Progenitor cell of endocrine pancreas (in vitro differentiated cells): ENCODE measurements at places on chromosomes 7 and 10. TPM values are rescaled to one million over a fixed set of nuclear protein-coding genes. Genes with fewer than 3 reads are reported as not detected.

DNA sequence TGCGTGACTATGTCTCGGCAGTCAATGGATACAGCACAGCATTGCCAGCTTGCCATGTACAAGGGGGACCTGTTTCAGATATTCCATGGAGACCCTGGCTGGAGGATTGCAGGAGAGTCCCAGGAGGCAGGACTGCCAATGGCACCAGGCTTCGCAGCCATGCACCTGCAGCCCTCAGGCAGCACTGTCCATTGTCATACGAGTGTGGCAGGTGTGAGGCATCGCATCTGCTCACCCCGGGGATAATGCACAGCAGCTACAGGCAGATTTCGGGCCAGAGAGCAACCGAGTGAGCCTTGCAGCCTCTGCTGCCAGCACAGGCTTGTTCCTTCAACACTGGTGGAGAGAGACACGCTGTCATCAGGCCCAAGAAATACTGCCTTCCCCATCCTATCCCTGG is 415.1 kb downstream of the PAXIP1 start:
- H3K27ac ChIP-seq = no peak overlapping the region
- H3K27me3 ChIP-seq = peaks cover 4% of the 10 kb centered on the region
- peaks cover 3% of the 10 kb centered on the region for H3K4me1 ChIP-seq

Gene CPA1
- 17.8 and 23.7 TPM in 2 replicates for total RNA-seq

DNA sequence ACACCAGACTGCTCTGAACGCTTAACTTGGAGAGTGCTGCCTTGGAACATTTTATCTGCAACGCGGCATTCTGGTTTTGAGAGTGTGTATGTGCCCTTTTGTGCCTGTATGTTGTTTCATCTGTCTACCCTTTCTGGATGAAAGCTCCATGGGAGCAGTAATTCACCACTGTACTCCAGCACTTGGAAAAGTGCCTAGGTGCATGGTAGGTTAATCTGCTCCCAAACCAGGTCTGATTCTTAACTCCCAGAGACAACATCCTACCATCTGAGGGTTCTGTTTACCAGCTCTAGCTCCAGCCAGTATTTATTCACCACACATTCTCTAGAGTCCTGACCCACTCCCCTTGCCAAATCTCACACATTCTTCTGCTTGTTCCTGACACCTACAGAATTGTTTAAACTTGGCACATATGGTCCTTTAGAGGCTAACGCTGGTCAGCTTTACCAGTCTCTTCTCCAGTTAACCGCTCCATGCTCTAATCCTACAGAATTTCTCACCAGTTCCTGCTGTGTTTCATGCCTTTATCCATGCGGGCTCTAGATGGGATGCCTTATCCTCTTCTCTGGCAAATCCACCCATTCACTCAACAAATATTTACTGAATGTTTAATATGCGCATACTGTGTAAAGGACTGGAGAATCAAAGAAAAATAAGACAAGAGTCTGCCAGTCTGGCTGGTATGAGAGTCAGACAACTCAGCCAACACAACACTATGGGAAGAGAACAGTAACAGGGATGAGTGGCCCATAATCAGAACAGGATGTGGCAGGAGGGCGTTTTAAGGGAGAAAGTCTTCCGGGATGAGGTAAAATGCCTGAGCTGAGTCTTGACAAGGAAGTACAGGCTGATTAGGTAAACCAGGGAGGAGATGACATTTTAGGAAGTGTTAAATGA is 46.3 kb downstream of the MTPN start:
- H3K4me1 ChIP-seq = peaks cover 49% of the 10 kb centered on the region
- peak overlapping the region; percentile 77 for H3K27ac ChIP-seq
- no peaks in the 10 kb centered on the region for H3K27me3 ChIP-seq
- H3K36me3 ChIP-seq = peaks cover 13% of the 10 kb centered on the region

GRCh38 chr10:124532106-124532641 is 70.6 kb downstream of the LHPP start:
- no peaks in the 10 kb centered on the region for H3K4me1 ChIP-seq
- peaks cover 13% of the 10 kb centered on the region for H3K27me3 ChIP-seq
- peak; percentile 32 for DNase-seq
- H3K27ac ChIP-seq = no peak overlapping the region
- H3K36me3 ChIP-seq = no peaks in the 10 kb centered on the region
- no peak overlapping the region for H3K4me3 ChIP-seq

DNA sequence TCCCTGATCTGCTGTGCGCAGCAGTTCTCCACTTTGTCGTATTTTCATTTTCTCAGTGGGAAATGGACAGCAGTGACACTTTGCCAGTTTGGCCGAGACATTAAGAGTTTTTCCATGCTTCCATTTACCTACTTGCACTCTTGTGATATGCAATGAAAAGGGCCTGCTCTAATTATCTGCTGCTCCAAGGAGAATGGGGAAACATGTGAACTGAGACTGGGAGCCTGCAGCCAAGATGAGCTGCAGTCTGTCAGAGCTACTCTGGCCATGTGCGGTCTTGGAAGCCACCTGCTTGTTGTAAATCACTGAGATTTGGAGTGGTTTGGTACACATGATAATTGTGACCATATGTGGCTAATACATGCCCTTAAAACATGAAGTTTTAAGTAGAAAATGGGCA is 586.6 kb upstream of the POT1 start:
- DNase-seq = no peak
- no peaks in the 10 kb centered on the region for H3K27me3 ChIP-seq
- H3K4me3 ChIP-seq = no peak overlapping the region
- no peak overlapping the region for H3K27ac ChIP-seq
- no peaks in the 10 kb centered on the region for H3K36me3 ChIP-seq
- H3K4me1 ChIP-seq = no peaks in the 10 kb centered on the region

GRCh38 chr7:7522421-7522820 is 13.3 kb downstream of the COL28A1 start:
- H3K4me3 ChIP-seq = no peak overlapping the region
- peaks cover 13% of the 10 kb centered on the region for H3K36me3 ChIP-seq
- no peaks in the 10 kb centered on the region for H3K27me3 ChIP-seq

DNA sequence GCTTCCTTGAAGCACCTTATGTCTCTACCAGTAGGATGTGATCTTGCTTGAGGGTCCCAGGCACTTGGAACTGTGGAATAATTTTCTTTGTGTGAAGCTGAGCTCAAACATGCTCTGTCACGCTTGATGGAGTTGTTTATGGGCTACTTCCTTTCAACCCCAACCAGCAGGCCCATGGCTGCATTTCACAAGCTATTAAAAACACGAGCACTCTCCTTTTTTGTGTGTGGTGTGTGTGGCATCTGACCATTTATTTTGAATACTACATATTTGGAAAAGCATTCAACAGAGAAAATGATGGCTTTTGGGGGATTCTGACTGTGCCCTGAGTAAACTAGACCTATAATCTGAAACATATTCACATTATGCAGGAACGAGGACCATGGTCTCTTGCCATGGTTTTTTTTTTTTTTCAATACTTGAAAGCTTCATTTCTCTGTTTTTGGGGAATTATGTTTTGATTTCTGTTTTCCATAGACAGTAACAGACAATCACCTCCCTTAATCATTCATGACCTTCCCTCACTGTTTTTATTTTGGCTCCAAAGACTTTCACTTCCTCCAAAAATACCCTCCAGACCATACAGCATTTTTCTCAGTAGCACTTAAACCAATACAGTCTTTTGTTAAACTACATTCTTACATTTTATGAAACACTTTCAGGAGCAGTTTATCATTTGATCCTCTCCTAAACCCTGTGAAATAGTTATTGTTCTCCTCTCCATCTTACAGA is 233.6 kb upstream of the BMPER start:
- H3K4me3 ChIP-seq = no peak overlapping the region
- no peaks in the 10 kb centered on the region for H3K36me3 ChIP-seq
- DNase-seq = no peak
- peaks cover 15% of the 10 kb centered on the region for H3K4me1 ChIP-seq
- peaks cover 35% of the 10 kb centered on the region for H3K27me3 ChIP-seq

Gene RNLS
- total RNA-seq = 7.5 and 9.2 TPM in 2 replicates

Gene KNDC1
- total RNA-seq = 11.0 and 14.2 TPM in 2 replicates

- no peak overlapping the region for H3K4me3 ChIP-seq
- peaks cover 2% of the 10 kb centered on the region for H3K27me3 ChIP-seq
- H3K36me3 ChIP-seq = no peaks in the 10 kb centered on the region
- H3K27ac ChIP-seq = no peak overlapping the region
These were observed 62.0 kb upstream of the ST8SIA6 start for GRCh38 chr10:17516376-17516775.

Gene ADAM8
- 13.7 and 16.3 TPM in 2 replicates for total RNA-seq

DNA sequence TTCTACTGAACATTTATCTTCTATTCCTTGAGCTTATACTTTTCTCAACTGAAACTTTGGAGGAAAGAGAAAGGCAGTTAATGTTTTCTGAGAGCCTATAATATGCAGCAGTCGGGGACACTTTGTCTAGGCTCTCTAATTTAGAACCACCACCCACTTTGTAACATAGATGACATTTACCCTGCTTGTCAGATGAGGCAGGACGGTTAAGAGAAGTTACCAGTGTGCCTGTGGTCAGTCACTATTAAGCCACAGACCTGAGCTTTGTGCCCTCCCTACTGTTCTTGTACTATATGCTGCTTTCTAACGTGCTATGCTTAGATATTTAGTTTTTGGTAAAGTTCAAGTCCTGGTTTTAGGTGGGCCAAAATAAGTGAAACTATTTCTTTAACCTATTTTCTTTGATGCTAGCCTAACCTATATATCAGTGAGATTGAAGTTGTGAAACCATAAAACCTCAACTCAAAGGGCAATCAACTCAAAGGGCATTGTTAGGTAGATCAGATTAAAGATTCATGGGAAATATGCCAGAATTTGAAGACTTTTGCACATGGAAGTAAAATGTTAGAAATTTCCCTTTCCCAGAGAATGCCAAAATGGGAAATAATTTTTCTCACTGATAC is 156.5 kb upstream of the AGR3 start:
- H3K27ac ChIP-seq = no peak overlapping the region
- no peaks in the 10 kb centered on the region for H3K27me3 ChIP-seq
- no peak for DNase-seq
- H3K36me3 ChIP-seq = no peaks in the 10 kb centered on the region
- H3K4me1 ChIP-seq = peaks cover 8% of the 10 kb centered on the region

Gene OR13A1
- 0.38 TPM in 2 replicates for total RNA-seq

DNA sequence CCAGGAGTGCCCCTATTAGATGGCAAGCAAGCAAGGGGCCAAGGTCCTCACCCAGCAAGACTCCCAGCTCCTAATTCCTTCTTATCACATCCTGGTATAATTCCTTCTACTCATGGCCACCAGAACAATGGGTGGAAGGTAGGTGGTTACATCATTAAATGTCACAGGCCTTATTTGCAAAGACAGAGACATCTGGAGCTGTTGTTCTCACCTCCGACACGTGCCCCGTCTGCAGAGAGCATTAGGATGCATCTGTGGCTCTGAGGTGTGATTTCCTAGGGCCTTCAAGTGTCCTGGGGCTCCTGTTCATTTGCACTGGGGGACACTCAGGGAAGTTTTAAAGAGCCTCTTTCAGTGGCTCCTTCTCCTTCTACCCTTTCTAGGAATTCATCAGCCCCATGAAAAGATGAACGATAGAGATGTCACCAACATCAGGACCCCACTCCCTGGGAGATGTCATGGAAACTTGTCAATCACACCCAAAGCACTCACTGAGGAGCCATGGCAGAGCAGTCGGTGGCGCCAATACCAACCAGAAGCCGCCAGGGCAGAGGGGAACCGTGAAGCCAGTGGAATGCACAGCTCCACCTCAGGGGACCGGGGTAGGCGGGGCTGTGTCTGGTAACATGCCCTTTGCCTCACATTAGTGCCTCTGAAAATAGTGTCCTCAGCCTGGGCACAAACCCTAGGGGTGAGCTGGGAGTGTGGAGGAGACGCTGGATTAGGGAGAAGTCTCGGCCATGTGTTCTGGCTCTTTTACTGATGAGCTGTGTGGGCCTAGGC is 2.9 kb upstream of the ATP6V0E2 start:
- H3K27me3 ChIP-seq = no peaks in the 10 kb centered on the region
- H3K27ac ChIP-seq = no peak overlapping the region
- no peaks in the 10 kb centered on the region for H3K36me3 ChIP-seq

- H3K36me3 ChIP-seq = peaks cover 5% of the 10 kb centered on the region
- H3K4me1 ChIP-seq = peaks cover 2% of the 10 kb centered on the region
- H3K27me3 ChIP-seq = no peaks in the 10 kb centered on the region
- no peak for DNase-seq
- H3K27ac ChIP-seq = no peak overlapping the region
These were observed 96.2 kb downstream of the GLRX3 start for GRCh38 chr10:130232166-130233034.

- H3K27ac ChIP-seq = no peak overlapping the region
- H3K4me1 ChIP-seq = peaks cover 13% of the 10 kb centered on the region
- peaks cover 22% of the 10 kb centered on the region for H3K27me3 ChIP-seq
These were observed 600.4 kb downstream of the KCNMA1 start for GRCh38 chr10:77036993-77037734.

- peaks cover 5% of the 10 kb centered on the region for H3K27me3 ChIP-seq
- no peak for DNase-seq
- no peak overlapping the region for H3K4me3 ChIP-seq
- peaks cover 18% of the 10 kb centered on the region for H3K4me1 ChIP-seq
These were observed 4.2 kb downstream of the AHR start for GRCh38 chr7:17302575-17303142.

Gene STEAP1B
- total RNA-seq = 0.89 and 1.2 TPM in 2 replicates

DNA sequence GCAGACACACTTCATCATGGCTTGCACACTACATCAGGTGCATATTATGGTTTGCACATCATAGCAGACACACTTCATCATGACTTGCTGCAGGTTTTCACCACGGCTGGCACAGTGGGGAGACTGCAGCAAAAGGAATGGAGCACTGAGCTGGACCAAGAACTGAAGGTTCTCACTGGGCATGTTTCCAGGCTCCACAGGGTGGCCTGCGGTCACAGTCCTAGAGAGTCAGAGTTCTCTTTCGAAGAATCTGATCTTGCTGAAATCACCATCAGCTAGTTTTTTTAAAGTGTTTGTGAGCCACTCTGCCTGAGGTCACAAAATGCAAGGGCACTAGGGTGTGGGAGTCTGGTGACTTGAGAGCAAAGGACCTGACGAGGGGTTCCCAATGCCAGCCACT is 140.4 kb upstream of the NPY start:
- no peaks in the 10 kb centered on the region for H3K36me3 ChIP-seq
- H3K4me1 ChIP-seq = peaks cover 13% of the 10 kb centered on the region
- DNase-seq = no peak
- no peak overlapping the region for H3K4me3 ChIP-seq
- no peak overlapping the region for H3K27ac ChIP-seq

- no peak overlapping the region for H3K4me3 ChIP-seq
- no peaks in the 10 kb centered on the region for H3K36me3 ChIP-seq
- H3K27me3 ChIP-seq = peaks cover 12% of the 10 kb centered on the region
- DNase-seq = no peak
- H3K4me1 ChIP-seq = no peaks in the 10 kb centered on the region
These were observed 213.5 kb upstream of the ZNF32 start for GRCh38 chr10:43861966-43862751.

DNA sequence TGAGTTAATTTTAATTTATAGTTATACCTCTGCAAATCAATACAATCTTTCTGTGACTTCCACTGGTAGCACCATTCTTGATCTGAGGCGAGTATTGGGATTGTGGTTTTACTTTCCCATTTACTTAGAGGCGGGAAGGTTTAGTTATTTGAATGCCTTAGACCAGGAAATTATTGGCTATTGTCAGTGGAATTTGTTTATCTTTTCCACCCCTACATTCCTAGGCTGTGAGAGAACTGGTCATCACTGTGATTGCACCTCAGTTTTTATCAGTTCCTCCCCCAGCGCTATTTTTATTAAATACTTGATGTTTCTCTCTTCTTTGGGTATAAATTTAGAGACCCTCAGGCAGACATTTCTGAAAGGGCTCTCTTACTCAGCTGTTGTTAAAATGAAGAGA is 29.9 kb downstream of the CDK14 start:
- no peak for DNase-seq
- no peak overlapping the region for H3K4me3 ChIP-seq
- no peaks in the 10 kb centered on the region for H3K27me3 ChIP-seq
- peaks cover under 1% of the 10 kb centered on the region for H3K36me3 ChIP-seq
